ENCODE measurements at places on chromosomes 16 and 17. TPM values are rescaled to one million over a fixed set of nuclear protein-coding genes. Genes with fewer than 3 reads are reported as not detected.

DNA sequence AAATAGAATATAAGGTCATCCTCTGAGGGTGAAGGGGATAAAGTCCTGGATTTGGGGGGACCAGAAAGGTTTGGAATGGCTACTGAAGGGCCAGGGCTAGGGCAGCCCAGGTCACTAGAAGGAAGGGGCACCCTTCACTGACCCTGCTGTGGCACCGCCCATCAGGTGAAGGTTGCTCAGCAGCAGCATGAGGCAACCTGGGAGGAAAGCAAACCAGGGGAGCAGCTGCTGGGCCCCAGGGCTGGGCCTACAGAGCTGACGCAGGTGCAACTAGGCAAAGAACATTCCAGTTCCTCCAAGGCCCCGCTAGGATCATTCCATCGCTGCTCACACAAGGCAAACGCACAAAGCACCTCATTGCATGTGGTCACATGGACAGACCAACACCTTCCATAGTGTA lies 3.4 kb upstream of the HSBP1 start:
- DNase-seq = no peak

The DCAF7 gene
- total RNA-seq = 93.8 TPM

The NXN gene
- 42.6 TPM for total RNA-seq

The CACNG5 gene
- total RNA-seq = not detected

DNA sequence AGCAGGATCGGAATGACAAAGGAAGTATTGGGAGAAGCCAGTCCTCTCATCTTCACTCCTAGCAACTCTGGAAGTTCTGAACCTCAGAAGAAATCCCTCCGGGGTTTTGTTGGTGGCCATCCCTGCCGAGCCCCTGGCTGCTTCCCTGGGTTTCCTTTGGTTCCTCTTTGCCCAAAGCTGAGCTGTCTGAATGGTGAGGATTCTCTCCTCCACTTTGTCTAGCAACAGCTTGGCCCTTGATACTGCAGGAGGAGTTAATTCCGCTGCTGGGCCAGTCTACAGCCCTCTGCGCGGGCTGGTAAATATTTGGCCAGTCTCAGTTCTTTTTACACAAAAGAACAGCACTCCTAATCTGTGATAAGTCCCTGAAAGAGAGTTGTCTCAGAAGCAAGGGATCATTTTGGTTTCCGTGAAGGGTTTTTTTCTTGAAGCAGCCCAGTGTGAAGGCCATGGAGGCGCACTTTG lies 170.9 kb downstream of the RAB11FIP4 start:
- no peak for DNase-seq

GRCh38 chr17:1705004-1705403 lies 5.2 kb downstream of the TLCD2 start:
- DNase-seq = no peak
